Fibroblast of mammary gland (primary cell): ENCODE measurements at places on chromosomes 2 and 18.

DNA sequence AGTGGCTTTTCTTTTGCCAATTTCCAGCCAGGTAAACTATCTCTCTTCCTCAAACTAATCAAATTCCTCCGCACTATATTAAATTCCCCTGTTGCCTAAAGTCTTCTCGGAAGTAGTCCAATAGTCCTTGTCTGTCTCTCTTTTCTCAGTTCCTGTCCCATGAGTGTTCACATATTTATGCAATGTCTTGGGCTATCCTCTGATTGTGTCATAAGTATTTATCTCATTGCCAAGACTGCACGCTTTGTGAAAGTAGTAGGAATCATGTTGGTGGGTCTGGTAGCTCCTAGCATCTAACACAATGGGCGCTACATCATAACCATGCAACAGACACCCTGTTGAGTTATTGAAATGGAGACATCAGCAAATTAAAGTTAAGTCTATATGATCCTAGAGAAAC is 59.9 kb upstream of the POU3F3 start:
- DNase-seq, result peak; percentile 24

GRCh38 chr18:69490813-69491212 is 90.1 kb downstream of the DOK6 start:
- DNase-seq, result peak; percentile 66

DNA sequence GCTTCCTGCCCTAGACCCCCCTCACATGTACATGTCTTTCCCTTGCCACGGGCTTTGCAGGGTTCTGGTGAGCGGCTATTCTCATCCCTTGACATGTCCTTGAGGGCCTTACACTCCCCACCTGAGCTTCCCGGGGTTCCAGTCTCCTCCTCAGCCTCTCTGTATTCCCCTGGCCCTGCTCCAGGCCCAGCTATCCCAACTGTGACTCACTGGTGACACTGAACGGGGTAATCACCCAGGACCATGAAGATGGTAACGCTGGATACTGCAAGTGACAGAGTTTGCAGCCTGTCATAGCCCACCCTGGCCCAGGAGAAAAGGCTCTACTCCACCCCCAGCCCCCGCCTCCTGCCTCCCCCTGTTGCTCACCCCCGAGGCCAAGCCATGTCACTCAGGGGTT is 27.3 kb downstream of the KIF3C start:
- no peak for DNase-seq

DNA sequence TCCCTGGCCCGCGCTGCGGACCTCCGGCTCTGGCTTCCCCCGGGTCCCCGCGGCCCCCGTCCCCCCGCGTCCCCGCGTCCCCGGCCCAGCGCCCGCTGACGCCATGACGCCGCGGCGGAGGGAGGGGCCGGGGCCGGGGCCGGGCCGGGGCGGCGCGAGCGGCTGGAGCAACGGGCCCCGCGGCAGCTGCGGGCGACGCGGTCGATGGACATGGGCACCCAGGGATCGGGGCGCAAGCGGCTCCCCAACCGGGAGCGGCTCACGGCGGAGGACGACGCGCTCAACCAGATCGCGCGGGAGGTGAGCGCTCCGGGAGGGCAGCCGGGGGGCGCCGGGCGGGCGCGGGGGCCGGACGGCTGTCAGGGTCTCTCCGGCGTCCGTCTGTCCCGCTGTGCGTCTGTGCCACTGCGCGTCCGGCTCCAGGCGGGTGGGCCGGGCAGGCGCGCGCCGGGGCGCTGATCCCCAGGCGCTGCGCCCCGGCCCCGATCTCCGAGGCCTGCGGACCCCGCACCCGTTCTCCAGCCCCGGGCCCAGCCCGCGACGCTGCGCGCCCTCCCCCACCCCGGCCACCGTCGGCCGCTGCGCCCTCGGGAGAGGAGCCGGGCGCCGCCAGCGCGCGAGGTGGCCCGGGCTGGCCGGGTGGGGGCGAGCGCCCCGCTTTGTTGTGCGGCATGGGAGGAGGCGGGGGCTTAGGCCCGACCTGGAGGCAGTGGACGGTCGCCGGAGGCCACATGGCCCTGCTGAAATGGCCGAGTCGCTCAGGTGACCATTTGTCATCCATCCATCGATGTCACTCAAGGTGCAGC is at the start of gene LRRFIP1:
TSS of gene LRRFIP1 (plus strand) at position 147 of the 806 bp plus-strand sequence. CDS start at position 205, 58 bp downstream.
- DNase-seq, result no peak

DNA sequence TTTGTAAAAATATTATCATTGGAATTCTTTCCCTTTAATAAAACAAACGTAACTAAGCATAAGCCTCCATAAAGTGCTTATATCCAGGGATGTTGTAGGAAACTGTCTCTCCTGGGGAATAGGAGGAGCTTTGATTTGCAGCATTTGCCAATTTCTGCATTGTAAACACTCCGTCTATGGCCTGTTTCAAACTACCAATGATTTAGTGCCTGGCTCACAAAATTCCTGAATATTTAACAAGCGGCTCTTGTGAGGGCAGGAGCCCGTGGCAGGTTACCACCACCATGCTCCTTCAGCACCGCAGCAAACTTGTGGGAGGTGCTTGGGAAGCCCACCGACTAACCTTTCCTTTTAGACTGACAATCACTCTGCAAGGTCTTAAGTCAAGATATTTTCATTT is 520.3 kb downstream of the SOX11 start:
- DNase-seq, result no peak

GRCh38 chr2:176178757-176179295 is 9.6 kb upstream of the HOXD1 start:
- DNase-seq, result no peak

DNA sequence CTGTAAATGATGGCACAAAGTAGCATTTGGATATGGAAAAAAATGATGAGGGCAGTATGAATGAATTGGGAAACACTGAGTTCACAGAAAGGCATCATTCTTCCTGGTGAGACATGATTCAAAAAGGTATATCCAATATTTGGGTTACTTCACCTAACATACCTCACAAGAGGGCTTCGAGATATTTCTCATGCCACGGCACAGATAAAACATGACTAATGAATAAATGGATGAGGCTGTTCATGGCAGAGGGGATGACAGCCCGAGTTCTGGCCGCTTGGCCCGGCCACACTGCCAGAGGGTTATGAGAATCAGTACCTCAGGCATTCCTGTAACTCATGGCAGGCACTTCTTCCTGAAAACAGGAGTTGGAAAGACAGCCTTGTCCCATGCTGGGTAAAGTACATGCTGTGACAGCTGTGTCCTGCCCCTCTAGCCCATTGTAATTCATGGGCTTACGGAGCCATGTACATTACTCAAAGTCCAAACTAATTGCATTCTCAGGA is 116.0 kb upstream of the ACVR1C start:
- DNase-seq, result no peak

GRCh38 chr2:161070693-161071479 is 89.3 kb upstream of the TANK start:
- DNase-seq, result no peak

DNA sequence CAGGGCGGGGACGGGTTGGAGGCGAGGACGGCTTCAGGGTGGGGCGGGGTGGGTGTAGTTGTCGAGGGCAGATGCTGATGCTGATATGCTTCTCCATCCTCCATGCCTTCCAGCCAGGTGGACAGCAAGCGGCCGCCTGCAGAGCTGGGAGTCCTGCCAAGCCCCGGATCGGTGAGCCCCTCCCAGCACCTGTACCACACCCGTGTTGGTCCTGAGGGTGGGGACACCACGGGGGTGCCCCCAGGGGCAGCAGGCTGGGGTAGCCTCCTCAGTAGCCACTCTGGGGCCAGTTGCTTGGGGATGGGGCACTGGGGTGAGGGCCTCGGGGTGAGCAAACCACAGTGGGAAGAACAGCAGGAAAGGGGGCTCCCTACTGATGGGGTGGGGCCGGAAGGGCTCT is 2.6 kb downstream of the ANO7 start:
- no peak for DNase-seq

GRCh38 chr18:50616484-50617048 is 56.7 kb downstream of the MAPK4 start:
- no peak for DNase-seq

- DNase-seq, result no peak
Measured at GRCh38 chr2:231590614-231591013, 2.0 kb upstream of the TEX44 start.

GRCh38 chr18:74256190-74256589 is 35.6 kb downstream of the CYB5A start:
- no peak for DNase-seq

- no peak for DNase-seq
Measured at GRCh38 chr18:66168685-66169235, 417.9 kb downstream of the CDH7 start.

DNA sequence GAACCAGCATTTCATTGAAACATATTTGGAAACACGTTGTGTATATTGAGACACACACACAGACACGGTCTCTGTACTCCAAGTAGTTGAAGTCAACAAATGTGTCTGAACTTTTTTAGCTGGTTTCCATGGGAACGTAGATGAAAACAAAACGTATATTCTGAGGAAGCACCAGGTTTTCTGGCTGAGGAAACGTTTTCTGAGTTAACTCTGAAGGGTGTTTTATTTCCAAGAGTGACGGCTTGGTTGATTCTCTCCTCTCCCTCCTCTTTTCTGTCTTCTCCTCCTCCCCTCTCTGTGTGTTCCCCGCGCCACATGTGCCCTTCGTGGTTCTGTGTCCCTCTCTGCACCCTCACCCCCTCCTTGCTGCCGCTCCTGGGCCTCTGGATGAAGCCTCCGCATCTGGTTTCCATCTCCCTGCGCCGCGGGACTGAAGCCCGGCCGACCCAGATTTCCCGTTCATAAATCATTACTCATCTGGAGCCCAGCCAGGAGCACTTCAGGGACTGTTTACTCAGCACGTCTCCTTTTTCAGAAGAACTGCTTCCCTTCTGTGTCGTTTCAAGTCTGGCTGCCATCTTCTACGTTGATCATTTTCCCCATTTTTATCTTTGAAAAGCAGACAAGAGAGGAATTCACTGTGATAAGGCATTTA is 122.7 kb downstream of the COL6A3 start:
- peak; percentile 99 for DNase-seq

GRCh38 chr18:48565105-48565504 is 26.3 kb downstream of the CTIF start:
- no peak for DNase-seq

- DNase-seq, result no peak
Measured at GRCh38 chr2:45643095-45643494, 8.4 kb upstream of the PRKCE start.
